Brain pericyte (primary cell): ENCODE measurements at places on chromosomes 6 and 20.

- no peak for DNase-seq
Measured at GRCh38 chr6:4021854-4022695, 56.9 kb downstream of the FAM217A start.

DNA sequence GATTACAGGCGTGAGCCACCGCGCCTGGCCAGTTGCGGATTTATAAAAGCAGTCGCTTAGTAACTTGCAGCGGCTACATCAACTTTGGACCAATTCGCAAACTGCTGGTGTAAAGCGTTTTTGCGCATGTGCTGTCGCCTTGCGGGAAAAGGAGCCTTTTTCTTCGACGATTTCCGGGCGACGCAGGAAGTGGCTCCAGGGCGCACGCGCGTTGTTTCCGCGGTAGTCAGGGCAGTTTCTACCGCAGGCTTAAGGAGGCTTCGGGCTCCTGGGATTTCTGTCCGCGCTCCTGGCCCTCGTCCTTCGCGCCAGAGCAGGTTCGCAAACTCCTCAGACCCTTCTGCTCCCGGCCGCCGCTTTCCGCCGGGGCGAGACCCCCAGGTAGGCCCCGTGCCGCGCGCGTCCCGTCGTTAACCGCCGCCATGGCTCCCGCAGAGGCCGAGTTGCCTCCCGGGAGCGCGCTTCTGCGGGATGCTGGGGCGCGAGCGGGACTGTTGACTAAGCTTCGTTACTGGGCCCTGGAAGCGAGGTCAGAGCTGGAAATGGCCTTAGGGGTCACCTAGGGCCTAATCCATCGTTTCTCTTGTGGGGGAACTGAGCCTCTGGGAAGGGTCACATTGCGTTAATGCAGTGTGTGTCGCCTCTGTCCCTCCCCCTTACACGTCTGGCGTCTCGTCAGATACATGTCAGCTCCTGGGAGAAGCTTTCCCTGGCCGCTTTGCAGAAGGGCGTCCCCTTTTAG lies at the start of gene RAE1:
Gene RAE1 (plus strand): TSS at position 214 of the 742 bp plus-strand sequence. CDS start 2,784 bp downstream, outside the sequence.
- peak; percentile 75 for DNase-seq

DNA sequence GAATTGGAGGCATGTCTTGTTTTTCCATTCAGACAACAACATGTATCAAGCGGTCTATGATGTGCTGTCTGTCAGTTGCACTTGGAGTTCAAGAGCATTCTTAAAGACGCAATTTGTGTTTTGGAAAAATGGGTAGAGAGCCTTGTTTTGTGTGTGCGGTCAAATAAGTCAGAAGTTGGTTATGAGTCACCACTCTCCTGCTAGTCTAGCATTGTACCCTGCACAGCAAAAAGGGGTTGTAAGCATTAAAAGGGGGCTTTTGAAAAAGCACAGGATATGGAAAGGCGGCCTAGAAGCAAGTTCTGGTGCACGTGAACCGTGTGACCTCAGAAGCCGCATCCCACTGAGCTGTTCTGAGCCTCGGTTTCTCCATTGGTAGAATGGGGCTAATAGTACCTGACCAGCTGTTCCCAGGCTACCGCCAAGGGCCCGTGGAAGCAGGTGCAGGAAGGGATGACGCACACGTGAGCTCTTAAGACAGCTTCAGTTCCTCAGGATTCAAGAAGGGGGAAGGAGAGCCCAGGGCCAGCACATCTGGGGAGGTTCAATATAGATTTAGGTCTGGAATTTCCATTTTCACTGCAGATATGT lies 61.6 kb upstream of the SNX9 start:
- DNase-seq, result peak; percentile 47

DNA sequence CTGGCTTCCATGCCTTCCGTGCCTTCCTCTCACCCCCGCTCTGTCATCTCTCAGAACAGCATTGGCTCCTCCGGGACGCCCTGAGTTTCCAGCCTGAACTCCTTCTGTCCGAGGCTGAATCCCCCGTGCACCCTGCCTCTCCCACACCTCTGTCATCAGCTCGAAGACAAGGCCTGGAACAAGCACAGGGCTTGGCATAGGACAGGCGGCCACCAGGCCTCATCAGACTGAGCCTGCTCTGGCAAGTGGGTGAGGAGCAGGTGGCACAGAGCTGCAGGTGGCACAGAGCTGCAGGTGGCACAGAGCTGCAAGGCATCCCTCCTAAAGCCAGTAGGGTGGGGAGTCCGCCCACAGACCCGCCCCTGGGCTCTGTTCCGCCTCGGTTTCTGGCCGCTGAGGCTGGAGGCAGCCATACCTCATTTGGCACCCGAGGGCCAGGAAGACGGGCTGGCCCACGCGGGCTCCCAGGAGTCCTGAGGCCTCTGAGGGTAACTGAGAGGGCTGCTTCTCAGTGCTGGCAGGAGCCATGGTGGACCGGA lies 60.2 kb downstream of the EZR start:
- no peak for DNase-seq

GRCh38 chr6:105504706-105505105 lies 101.8 kb upstream of the PREP start:
- DNase-seq, result no peak

- no peak for DNase-seq
Measured at GRCh38 chr6:158649289-158650143, at the start of gene SYTL3. TSS of gene SYTL3 (plus strand) at chr6:158650054. CDS start at chr6:158663269, 13,215 bp downstream.

DNA sequence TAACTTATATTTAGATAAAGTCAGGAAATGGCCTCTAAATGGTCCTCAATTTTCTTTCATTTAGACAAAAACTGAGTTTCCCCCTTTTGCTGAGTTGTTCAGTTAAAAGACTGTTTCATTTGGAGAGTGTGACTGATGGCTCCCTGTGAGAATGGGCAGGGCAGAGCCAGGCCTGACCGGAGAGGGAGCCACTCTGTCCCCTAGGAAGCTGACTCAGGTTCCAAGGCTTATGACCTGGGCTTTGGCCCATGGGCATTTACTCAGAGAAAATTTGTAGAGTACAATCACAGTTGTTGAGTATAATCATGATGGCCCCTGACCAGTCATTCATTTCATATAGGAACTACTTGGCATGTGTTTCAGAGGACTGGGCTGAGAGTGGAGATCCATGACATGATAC lies 37.0 kb upstream of the AIG1 start:
- no peak for DNase-seq

DNA sequence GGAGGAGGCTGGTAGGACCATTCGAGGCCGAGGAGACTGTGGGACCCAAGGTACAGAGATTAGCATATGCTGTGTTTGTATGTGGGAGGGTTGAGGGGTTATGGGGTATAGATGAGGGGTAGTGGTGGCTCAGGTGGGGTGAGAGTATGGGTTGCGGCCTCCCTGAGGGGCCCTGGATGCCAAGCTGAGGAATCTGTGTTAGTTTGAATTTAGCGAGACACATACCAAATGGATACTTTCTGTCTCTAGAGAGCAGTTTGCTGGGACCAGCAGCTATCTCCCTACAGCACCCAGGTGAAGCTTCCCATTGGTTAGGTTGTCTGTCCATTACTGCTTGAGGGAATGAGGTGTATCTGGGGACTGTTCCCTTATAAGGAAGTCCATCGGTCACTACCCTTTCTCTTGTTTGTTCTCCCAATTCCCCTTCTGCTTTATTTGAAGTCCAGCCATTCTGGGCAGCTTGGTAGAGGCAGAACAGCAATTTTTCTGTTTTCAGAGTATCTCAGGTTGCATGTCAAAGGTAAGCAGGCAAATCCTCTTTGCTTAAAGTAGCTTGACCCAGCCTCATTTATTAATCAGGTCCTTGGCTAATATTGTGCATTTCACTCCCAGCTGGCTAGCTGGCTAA lies 15.2 kb downstream of the CHMP4B start:
- DNase-seq, result no peak

GRCh38 chr20:53975761-53976160 lies 94.6 kb downstream of the BCAS1 start:
- no peak for DNase-seq

DNA sequence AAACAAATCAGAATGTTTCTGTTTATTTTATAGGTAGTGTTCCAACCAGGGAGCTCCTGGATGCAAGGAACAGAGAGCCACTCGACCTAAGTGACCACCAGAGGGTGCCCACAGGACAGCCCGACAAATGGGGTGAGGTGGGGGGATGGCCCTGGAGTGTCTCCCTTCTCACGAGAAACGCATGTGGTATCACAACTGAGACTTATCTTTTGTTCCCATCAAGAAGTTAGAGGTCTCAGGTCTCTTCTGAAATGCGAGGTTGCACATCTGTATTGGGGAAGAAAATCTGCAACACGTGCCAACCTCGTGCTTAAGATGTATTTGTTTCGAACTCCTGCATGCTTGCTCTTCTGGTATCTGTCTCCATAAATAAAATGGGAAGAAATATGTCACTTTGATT lies 104.0 kb downstream of the ISM1 start:
- DNase-seq, result no peak

GRCh38 chr20:50682947-50683530 lies 8.3 kb downstream of the RIPOR3 start:
- no peak for DNase-seq
